ENCODE measurements at places on chromosomes 5 and 9.

GRCh38 chr5:10460252-10460906, 18.7 kb downstream of the ROPN1L start:
- DNase-seq: no peak

GRCh38 chr5:50863534-50864170, 197.2 kb downstream of the PARP8 start:
- no peak for DNase-seq

GRCh38 chr9:22040760-22041159, 31.7 kb upstream of the CDKN2B start:
- DNase-seq: no peak

DNA sequence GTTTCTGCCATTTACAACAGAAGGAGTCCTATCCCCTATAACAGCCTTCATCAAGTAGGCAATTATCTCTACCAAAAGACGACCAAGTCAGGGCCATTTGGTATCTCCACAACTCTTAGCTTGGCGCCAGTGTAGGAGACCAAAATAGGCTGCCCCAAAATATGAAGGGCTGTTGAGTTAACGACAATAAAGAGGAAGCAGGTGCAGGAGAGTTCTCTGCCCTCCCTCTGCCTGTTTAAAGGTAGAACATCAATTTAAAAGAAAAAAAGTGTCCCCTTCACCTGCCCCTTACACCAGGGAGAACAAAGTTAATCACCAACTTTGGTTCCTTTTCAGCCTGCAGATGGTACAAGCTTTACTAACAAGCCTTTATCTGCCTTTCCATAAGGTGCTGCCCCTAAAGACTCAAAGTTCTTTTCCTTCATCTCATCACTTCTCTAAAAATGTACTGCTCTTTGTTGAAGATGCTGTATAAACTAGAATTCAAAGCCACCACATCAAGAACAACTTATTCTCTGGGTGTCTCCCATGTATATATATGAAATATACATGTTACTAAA, 33.3 kb downstream of the PPP1R2B start:
- no peak for DNase-seq

DNA sequence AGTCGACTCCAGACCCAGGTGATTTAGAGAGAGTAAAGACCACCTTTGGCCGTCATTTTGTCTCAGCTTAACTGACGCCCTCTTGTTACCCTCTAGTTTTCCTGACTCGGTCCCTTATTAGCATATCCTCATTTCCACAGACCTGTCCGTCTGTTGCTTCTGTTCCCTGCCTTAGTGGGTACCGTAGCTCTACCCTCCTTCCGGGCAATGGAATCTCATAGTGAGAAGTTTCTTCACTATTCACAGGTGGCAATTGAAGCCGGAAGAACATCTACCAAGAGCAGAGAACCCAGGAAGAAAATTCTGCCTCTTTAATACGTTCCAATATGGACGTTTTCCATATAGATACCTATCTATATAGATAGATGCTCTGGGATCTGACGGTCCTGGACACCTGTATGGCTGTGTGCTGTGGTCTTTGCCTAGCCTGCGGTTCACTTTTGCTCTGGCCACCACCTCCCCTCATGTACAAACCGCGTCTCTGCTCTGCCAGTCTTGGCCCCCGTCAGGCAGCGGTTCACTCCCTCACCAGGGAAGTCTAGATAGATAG, 652 bp upstream of the TMEM161B start:
- no peak for DNase-seq

GRCh38 chr5:59107692-59108091, 524.8 kb downstream of the RAB3C start:
- no peak for DNase-seq

DNA sequence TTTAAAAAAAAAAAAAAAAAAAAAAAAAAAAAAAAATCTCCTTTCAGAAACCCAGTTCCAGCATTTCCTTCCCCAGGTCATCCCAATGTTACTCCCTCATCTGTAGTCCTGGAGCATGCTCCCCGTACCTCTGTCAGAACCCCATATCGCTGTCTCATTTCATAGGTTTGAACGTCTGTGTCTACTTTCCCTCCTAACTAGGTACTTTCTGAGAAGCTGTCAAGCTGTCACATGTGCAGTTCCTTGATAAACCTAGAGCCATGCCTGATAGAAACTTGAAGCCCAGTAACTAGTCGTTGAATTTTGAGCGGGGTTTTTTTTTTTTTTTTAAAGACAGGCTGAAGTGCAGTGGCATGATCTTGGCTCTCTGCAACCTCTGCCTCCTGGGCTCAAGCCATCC, 15.6 kb downstream of the EXOSC3 start:
- DNase-seq: no peak

DNA sequence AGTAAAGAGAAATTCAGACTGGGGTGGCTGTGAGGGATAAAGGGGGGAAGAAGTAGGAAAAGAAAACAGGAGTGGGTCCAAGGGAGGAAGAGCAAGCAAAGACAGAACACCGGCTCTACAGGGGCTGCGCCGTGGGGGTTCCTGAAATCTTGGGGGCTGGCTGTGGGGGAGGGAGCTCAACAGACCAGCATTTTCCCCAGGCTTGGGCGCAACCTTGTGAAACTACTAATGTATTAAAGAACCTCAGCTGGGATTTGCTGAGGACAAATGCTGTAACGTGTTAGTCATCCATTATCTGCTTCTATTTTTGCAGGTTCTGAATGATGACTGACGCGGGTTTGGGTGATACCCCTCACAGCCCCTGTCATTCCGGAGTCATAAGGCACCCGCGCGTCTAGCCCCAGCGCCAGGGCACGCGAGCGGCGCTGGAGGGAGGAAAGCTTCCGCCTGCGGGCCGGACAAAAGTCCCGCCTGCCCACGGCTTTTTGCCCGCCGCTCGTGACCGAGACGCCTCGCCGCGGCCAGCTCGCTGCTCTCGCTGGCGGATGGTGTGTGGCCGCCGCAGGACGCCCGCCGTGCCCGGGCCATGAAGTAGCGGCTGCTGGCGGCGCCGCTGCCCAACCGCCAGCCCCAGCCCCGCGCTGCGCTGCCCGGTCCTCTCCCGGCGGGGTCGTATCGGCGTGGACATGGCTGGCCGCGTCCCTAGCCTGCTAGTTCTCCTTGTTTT, 110.6 kb downstream of the PAM start:
- peak; percentile 63 for DNase-seq

- DNase-seq: no peak
Measured at GRCh38 chr5:137026296-137026695, 472.8 kb downstream of the SPOCK1 start.

DNA sequence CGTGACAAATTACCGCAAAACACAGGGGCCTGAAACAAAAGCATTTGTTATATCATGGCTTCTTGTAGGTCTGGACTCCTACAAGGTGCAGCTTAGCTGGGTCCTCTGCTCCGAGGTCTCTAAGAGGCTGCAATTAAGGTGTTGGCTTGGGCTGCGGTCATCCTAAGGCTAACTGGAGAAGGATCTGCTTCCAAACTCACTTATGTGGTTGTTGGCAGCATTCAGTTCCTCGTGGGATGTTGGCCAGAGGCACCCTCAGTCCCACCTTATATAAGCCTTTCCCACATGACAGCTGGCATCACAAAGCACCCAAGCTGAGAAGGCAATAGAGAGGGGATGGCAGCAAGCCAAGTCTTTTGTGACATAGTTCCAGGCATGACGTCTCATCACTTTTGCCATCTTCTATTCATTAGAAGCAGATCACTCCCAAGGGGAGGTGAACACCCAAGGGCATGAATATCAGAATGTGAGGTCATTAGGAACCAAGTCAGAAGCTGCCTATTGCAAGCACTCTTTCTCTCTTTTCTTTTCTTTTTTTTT, 47.9 kb upstream of the ZBTB43 start:
- no peak for DNase-seq

- no peak for DNase-seq
Measured at GRCh38 chr5:26205121-26205520, 833.3 kb downstream of the CDH9 start.

- DNase-seq: no peak
Measured at GRCh38 chr9:35338086-35338485, 151.8 kb upstream of the RUSC2 start.

DNA sequence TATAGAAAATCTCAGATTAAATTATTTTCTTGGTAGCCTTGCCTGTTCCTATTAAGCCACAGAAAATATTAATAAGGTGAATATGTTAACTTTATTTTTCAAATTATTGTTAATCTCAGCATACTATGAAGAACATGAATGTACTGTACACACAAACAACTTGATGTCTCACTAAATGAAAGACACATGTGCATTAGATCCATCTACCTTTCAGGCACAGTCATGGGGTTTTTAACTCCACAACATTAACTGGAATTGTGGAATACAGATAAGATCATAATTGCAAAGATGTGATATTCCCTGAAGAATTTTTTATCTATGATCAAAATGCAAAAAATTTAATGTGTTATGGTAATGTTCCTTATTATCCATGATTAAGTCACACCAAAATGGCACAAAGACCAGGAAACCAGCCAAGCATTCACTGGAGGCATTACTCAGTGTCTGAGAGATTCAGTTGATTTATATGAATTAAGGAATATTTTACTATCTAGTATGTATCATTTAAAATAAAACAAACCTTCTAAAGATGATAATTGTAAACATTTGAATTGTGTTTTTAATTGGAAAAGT, 150.0 kb upstream of the VCAN start:
- no peak for DNase-seq

GRCh38 chr5:80216753-80217596, 38.9 kb downstream of the SERINC5 start:
- no peak for DNase-seq

DNA sequence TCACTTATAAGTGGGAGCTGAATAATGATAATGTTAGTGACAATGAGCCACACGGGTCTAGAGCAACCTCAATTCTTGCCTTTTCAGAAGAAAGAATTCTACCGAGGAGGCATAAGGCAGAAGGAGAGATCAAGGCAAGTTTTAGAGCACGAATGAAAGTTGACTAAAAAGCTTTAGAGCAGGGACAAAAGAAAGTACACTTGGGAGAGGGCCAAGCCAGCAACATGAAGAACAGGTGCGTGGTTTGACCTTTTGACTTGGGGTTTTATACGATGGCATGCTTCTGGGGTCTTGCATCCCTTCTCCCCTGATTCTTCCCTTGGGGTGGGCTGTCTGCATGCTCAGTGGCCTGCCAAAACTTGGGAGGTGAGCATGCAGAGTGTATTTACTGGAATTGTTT, 12.5 kb upstream of the OXCT1 start:
- no peak for DNase-seq

GRCh38 chr5:113694576-113694975, 181.1 kb downstream of the YTHDC2 start:
- DNase-seq: no peak

- DNase-seq: no peak
Measured at GRCh38 chr5:120396186-120396585, 67.9 kb upstream of the PRR16 start.

- no peak for DNase-seq
Measured at GRCh38 chr5:44974813-44975212, 166.1 kb downstream of the MRPS30 start.

GRCh38 chr5:159427180-159428012, 97.1 kb upstream of the IL12B start:
- DNase-seq: no peak

DNA sequence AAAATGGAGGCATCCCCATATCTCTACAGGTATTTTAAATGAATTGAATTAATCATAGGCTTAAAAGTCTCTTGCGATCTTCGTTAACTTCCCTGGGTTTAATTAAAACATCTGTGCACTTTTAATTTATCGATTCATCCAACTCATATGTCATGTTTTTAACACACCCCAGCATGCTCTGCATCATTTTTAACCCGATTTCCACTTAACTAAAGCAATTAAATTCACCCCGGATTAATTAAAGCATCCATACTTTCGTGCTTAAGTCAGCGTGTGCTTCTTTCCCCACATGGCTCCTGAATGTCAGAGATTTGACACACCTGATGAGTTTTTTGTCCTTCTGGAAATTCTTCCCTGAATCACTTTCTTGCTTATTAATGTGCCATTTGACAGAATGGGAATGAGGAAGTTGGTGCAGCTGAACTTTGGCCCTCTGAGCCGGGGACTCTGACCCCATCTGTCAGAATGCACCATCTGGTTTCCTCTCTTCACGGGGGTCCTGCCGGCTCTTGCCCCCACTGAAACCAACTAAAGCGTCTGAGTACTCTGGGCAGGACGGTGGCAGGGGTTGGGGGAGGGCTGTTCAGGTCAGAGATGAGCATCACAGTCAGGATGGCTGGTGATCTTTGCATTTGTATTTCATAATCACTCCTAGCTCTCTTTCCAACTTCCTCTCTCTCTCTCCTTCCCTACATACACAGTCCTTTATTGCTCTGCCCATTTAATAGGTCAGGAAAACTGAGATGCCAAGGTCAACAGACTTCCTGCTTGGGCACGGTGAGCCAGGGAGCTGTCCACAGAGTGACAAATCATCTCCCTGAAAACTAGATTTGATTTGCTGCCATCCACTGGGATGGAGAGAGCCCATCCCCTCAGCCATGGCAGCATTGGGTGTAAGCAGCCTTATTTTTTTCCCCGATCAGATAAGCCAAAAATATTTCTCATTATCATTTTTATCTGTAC, 180.3 kb upstream of the WWC1 start:
- DNase-seq: no peak

DNA sequence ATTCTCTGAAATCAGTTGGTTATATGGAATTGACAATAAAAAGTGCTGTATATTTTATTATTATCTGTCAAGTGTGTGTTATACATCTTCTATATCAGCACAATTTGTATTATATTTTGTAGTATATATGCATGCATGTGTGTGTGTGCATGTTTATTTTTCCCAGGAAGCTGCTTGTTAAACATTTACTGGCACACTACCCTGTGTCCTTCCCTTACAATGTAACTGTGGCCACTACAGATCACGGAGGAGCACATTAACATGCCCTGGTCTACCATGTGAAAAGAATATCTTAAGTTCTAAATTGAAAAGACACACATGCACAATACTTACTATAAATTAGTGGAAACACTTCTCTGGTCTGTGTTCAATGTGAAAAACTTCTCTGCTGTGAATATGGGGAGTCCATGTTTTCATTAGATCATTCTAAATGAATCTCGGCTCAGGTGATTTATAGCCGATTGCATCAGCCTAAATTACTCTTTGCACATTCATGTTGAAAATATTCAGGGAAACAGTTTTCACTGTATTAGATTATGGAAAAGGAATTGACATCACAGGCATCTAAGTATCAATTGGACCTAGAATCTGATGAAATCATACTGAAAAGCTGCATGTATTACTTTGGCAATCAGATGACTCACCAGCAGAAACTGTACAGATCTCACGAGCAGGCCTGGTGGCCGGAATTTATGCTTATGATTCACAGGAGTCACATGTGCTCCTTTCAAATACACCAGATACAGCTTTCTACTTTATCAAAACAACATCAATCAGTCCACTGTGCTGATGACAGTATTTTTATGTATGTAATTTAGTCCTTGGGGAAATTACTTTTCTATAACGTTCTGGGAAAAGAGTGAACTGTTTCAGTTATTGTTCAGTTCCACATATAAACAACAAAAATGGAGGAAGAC, 39.4 kb downstream of the LURAP1L start:
- DNase-seq: no peak

DNA sequence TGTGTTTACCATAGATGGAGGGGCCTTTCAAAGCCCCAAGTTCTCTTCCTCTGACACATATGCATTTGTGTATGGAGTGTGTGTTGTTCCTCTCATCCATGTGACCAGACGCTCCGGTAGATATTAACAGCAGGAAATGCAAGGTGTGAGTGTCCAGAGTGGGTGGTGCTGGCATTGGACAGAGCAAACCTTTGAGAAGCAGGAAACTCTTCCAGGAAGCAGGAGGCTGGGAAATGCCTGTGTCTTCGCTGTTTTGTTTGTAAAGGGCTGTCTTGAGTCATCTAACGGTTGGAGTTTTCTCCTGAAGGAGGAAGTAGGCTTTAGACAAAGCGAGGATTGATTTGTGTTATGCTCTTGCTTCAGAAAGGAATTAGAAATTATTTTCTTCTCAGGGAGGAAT, 370.9 kb downstream of the PLK2 start:
- DNase-seq: no peak

- DNase-seq: no peak
Measured at GRCh38 chr5:22591461-22591860, 261.7 kb downstream of the CDH12 start.
